Liver (tissue), 10 donors: ENCODE measurements at places on chromosomes 6 and 20. TPM values are rescaled to one million over a fixed set of nuclear protein-coding genes. Genes with fewer than 3 reads are reported as not detected.

DNA sequence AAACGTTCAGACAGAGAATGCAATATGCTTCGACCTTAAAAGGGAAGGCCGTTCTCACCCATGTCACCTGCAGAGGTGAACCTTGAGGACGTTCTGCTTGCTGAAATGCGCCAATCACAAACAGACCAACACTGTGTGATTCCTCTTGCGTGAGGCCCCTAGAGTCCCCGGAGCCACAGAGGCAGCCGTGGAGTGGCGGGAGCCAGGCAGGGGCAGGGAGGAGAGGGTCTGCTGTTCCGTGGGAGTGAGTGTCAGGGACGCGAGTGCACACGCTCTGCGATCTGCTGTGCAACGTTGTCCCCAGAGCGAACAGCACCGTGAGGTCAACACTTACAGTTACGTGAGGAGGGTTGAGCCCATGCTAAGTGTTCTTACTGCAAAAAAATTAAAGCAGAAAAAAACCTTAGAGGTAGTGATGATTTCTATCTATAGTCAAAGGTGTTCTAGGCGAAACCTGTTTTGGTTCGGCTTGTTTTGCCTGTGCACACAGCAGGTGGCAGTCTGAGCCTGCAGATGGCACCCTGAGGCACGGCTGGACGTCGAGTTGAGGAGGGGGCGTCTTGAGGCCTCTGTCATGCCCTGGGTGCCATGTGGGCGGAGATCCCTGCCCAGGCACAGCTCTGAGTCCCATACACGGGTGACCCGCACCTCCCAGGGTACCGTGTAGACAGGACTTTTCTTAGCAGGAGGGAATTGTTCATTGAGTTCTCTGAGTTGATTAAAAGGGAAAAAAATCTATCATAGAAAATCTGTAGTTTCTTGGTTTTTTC lies 71.7 kb upstream of the FRMD1 start:
- no peak overlapping the region for H3K4me3 ChIP-seq
- H3K36me3 ChIP-seq: no peaks in the 10 kb centered on the region
- peak; percentile 36 for DNase-seq
- no peaks in the 10 kb centered on the region for H3K4me1 ChIP-seq
- no peak overlapping the region for H3K27ac ChIP-seq

DNA sequence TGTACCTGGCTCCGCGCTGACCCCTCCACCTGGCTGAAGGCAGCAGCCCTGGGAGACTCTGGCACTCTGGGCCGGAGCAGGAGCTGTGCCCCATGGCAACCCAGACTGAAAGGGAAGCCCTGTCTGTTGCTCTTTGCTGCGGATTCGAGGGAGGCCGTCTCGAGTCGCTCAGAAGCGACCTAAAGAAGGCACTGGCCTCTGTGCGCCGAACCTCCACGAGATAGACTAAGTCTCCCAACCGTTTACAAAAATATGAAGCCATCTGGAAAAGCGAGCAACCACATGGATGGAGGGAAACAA lies 10.5 kb upstream of the TBX18 start:
- peaks cover 3% of the 10 kb centered on the region for H3K4me1 ChIP-seq
- peak overlapping the region; percentile 75 for H3K4me3 ChIP-seq

The WFDC5 gene
- not detected for polyA plus RNA-seq

- peaks cover 24% of the 10 kb centered on the region for H3K4me1 ChIP-seq
- peaks cover 16% of the 10 kb centered on the region for H3K36me3 ChIP-seq
- no peaks in the 10 kb centered on the region for H3K27me3 ChIP-seq
- no peak overlapping the region for H3K4me3 ChIP-seq
- no peak for DNase-seq
Observed at GRCh38 chr6:36683145-36683655, 4.7 kb downstream of the CDKN1A start.

The ABT1 gene
- polyA plus RNA-seq: 10.7 TPM
